ENCODE measurements at places on chromosomes 12 and 14. TPM values are rescaled to one million over a fixed set of nuclear protein-coding genes. Genes with fewer than 3 reads are reported as not detected.

Gene POTEM
- total RNA-seq = not detected

Gene RDH5
- total RNA-seq = 5.2 TPM

Gene KLRD1
- 68.3 TPM for total RNA-seq

Gene ADAM20
- total RNA-seq = 0.08 TPM

Gene COQ6
- 20.3 TPM for total RNA-seq

Gene KCNC2
- not detected for total RNA-seq

Gene AKAP3
- 2.9 TPM for total RNA-seq

Gene NTN4
- not detected for total RNA-seq

Gene FOXJ2
- total RNA-seq = 19.3 TPM

Gene NEUROD4
- not detected for total RNA-seq

Gene ASCL1
- total RNA-seq = not detected

Gene ACIN1
- total RNA-seq = 191 TPM
